ENCODE measurements at places on chromosomes 7 and 10. TPM values are rescaled to one million over a fixed set of nuclear protein-coding genes. Genes with fewer than 3 reads are reported as not detected.
A peak's percentile ranks its signal among the peaks of the same experiment; 100 is the strongest.

CRHR2 gene
- total RNA-seq: 0.40 TPM

DGKB gene
- total RNA-seq: 1.4 TPM

GFRA1 gene
- 41.5 TPM for total RNA-seq

KIFBP gene
- total RNA-seq: 20.1 TPM

OR6V1 gene
- total RNA-seq: not detected

GRCh38 chr7:114663502-114663901, 248.9 kb downstream of the FOXP2 start:
- peak; percentile 57 for DNase-seq

GRCh38 chr7:52911326-52911725, 124.1 kb upstream of the POM121L12 start:
- DNase-seq: no peak

GRCh38 chr7:122013065-122013464, 131.0 kb downstream of the AASS start:
- no peak for DNase-seq

DNA sequence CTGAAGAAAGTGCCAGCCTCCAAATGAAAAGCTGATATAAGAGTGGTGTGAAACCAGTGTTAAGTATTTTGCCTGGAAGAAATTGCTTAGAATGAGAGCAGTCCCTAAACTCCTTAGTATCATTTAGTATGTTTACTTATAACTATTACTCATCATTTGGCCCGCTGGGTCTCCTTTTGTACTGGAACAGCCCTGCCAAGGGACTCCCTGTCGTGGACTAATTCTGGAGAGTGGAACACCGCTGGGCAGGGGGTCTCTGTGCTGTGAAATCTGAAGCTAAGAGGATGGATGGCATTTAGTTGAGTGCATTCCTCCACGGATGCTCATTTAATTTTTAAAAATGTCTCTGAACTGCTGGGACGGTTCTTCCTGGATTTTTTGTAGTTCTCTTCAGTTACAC, 889.9 kb upstream of the C7orf33 start:
- DNase-seq: peak; percentile 47

DNA sequence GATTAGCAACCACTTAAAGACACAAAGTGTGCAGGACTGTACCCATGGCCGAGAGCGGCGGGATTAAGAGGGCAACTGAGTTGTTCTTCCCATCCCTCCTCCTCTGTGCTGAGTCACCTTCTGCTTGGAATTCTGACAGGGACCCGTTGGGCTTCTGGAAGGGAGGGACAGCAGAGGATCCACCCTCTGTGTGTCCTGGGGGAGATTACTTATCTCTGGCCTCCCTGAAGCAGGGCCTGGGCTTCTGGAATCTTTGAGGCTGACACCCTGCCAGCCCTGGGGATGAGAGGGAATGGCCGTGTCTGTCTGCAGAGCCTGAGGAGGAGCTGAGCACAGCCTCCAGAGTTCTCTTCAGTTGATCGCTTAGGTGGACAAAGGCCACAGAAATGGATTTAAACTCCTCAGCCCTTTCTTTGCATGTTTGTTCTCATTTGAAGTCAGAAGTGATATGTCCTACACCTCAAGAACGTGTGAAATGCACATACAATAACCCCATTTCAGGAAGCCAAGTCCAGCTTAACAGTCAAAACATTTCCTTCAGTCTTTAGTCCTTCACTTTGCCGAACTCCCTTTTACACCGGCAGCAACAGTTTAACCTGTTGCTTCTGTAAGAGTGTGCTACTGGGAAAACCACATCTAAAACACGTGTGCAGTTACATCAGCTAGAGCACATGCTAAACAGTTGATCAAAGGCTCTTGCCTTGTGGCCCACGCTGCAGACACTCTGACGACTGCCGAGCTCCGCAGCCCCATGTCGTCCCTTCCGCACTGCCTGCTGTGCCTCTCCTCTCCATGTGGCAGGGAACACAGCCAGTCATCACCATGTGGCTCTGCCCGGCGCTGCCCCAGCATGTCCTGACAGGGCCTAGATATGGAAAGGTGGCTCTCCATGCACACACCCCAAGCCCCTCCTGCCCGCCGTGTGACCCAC, 55.7 kb downstream of the IKZF1 start:
- no peak for DNase-seq

DNA sequence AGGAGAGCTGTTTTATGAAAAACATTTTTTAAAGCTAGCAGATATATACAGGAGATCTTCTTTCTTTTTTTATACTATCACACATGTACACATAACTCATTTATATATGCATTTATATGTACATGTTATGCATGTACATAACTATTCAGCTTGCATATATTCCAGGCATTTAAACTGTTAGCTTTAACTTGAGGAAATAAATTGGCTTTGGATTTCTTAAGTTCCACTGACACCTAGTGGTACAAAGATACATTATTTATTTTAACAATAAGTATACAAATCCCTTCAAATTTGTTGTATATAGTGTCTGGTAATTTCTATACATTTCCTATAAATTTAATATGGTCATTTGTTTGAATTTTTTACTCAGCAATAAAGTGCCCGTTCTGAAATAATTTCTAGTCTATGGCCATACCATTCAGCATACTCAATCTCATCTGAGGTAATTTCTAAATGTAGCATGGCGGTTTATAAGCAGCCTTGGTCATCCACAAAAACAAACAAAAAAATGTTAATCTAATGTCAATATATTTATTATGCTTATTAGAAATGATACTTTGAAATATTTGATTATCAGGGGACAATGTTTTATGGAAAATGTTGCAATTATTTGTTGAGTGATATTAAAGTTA, 11.6 kb downstream of the ZDHHC6 start:
- peak; percentile 43 for DNase-seq

DNA sequence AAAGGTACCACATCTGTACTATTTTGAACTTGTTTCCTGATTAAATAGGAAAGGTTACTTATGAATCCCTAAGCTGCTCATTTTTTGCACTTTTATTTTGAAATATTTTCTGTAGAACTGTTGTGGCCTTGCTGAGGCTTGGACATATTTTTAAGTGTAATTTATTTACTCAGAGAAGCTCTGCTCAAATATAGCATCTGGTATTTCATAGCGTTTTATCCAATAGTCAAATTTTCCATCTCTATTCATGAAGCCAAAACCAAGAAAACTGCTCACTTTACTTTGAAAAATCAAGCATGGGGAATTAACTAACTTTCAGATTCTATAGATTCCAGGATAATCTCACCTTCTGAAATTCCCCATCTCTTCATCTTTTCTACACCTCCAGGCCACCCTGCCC, 6.6 kb upstream of the FAM3C start:
- peak; percentile 87 for DNase-seq

GRCh38 chr7:106813705-106814305, 51.3 kb upstream of the PIK3CG start:
- DNase-seq: no peak

GRCh38 chr10:96023168-96023567, 20.2 kb upstream of the CCNJ start:
- DNase-seq: no peak

DNA sequence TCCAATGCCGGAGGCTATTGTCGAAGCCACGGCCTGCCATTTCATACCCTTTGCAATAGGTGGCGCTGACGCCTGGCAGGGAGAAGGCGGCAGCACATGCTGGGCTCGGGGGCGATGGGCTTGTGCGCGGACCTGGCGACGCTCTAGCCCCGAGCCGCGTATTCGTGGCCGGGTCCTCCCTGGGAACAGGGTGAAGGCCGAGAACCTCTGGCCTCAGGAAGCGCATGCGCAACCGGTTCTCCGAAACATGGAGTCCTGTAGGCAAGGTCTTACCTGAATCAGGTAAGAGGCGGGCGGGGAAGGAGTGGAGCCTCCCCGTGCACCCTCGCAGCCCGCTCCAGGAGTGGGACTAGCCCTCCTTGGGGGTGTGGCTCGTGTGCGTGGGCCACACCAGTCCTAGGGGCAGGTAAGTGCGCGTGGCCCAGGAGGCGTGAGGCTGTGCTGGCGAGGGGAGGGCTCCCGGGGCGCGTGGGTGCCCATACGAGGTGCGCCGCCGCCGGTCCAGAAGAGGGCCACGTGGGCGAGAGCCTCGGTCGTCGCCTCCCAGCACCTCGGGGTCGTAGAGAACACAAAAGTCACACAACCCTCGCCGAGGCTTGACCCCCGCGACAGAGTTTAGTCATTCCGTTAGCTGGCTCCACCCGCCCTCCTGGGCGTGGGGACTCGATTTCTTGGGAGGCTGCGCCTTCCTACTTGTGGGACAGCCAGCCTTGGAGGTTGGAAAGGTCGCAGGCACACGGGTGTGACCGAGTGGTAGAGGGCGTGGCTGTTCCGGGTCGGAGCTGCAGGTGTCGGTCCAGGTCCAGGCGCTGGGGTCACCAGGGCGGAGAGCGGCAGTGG, 5.6 kb upstream of the MEST start:
- no peak for DNase-seq

- no peak for DNase-seq
These were observed 23.7 kb downstream of the NMT2 start for GRCh38 chr10:15144788-15145187.

- no peak for DNase-seq
These were observed 782 bp downstream of the POU6F2 start for GRCh38 chr7:38978491-38978890.

- no peak for DNase-seq
These were observed 81.8 kb downstream of the SPAG6 start for GRCh38 chr10:22427101-22427500.

DNA sequence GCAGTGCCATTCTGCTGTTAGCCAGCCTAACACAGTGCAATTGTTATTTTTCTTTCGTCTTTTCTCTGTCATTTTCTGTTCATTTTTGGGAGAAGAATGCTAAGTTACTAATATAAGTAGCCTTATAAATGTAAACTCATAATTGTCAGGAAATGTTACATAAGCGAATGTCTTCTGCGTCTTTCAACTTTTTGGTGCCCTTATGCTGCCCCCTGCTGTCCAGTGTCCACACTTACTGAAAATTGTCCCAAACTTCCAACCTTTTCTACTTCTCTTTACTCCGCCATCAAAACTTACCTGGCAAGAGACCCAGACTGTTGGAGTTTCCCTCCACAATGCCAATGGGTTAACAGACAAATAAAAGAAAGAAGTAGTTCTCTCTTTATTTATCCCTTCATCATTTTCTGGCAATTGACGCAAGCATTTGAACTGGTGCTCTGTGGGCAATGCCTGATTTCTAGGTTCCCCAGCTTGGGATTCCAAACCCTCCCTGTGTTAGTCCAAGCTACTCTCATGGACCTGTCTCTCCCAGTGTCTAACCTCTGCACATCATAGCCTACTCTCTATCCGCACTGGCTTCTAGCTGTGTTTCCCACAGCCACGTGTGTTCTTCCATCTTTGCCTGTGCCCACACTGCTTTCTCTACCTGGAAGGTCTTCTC, 21.0 kb upstream of the EPC1 start:
- DNase-seq: peak; percentile 83

DNA sequence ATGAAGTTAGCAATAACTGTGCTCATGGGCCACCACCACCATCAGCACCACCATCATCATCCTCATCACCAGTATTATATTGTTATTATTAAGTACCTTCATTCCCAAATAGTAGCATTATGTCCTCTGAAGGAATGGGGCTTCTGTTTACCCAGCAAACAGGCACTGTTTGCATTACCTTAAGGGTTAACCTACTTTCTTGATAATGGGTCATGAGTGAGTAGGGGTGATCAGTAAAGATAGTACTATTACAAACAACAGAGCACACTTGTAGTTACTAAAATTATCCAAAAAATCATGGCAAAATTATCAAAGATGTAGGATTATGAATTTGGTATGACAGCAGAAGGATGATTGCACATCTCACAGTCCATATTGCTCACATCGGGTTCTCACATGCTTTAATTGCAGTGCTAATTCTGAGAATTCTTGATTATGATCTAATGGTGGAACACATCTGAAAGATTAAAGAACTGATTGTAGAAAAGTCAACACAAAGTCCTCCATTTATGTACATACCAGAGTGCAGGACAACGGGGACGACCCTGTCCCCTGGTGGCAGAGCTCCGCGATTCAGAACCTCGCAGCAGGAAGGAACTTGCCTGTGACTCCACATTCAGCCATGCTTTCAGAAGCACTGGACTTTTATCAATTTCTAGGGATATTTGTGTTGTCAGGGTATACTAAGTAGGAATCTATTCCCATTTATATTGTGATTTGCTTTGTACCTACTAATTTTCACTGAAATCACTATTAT, 31.0 kb downstream of the PDE1C start:
- no peak for DNase-seq

DNA sequence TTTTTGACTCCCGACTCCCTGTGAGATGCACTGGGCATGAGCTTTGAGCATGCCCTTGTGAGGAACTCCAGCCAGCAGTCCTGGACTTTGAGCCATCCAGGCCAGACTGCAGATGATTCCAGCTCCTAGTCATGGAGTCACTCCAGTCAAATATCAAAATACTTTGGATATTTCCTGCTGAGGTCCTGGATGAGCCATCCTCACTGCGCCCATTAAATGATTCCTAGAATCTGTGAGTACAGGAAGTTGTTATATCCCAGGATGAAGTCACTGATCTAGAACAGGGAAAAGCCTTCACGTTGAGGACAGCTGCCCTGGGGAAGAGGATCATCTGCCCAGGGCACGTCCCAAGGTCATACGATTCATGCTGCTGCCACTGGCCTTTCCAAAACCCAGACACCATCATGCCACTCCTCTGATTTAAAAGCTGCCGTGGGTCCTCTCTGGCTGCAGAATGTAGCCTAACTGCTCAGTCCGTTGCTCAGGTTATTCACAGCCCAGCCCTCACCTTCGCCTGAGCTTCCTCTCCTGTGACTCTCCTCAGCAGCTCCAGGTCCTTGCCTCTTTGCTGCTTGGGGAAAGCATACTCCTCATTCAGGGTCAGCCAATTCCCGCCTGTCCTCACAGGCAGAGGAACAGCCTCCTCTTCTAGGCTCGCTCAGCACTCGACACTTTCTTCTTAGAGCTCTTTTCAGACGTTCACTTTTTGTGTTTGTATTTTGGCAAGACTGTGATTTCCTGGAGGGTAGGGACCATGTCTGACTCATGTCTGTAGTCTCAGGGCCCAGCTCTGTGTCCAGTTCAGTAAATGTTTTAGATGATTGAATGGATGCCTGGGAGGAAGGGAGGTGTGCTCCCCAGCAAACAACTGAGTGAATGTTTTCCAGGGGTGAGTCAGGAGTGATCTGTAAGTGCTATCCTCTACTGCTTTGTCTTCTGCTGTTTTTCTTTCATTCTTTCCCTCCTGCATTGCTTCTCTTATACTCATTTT, 157.8 kb downstream of the SNX10 start:
- DNase-seq: peak; percentile 81

DNA sequence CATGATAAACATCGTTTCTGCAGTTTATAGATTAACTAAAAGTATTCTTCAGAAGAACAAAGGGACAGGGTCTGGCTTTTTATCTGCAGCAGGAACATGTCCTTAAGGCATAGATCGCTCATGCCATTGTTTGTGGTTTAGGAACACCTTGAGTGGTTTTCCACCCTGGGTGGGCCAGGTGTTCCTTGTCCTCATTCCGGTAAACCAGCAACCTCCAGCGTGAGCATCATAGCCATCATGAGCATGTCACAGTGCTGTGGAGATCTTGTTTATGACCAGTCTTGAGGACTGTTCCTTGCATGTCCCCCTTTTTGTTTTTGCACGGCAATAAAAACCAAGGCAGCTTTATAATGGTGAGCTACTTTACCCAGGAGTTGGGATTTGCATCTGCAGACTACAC, 33.9 kb downstream of the STOX1 start:
- DNase-seq: no peak

GRCh38 chr7:149751043-149751775, 22.2 kb downstream of the ZNF467 start:
- no peak for DNase-seq

GRCh38 chr10:77974396-77975074, 48.0 kb upstream of the DLG5 start:
- DNase-seq: no peak

GRCh38 chr10:119404719-119405519, 137.6 kb downstream of the RGS10 start:
- DNase-seq: peak; percentile 56

GRCh38 chr7:5177060-5177459, 13.0 kb upstream of the WIPI2 start:
- peak; percentile 54 for DNase-seq

Measured in muscle of leg (tissue), 16 donors.